D721Med (cell line): ENCODE measurements at places on chromosomes 5 and 9.

DNA sequence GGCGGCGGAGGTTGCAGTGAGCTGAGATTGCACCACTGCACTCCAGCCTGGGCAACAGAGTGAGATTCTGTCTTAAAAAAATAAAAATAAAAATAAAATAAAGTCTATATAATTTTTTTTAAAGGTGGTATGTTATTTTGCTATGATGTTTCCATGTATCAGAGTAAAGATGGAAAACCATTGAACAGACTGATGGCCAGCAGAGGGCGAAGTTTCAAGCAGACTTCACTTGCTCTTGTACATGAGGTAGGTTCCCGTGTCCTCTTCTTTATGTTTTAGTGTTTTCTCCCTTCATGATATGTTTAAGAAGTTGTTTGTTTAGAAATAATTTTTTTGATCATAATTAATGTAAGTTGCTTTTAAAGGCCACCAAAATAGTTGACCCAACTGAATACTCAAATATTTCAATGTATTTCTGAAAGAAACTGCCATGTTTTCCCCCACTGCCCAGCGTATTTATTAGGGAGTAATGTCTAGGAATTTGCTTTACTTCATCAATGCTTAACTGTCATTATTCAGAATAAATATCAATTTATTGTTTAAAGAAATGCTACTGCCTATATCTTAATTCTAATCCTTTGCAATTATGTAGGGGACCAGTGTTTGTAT, 146.4 kb downstream of the HACD4 start:
- no peak for DNase-seq

- DNase-seq: no peak
These were observed 32.8 kb downstream of the TUT7 start for GRCh38 chr9:86321373-86321772.

DNA sequence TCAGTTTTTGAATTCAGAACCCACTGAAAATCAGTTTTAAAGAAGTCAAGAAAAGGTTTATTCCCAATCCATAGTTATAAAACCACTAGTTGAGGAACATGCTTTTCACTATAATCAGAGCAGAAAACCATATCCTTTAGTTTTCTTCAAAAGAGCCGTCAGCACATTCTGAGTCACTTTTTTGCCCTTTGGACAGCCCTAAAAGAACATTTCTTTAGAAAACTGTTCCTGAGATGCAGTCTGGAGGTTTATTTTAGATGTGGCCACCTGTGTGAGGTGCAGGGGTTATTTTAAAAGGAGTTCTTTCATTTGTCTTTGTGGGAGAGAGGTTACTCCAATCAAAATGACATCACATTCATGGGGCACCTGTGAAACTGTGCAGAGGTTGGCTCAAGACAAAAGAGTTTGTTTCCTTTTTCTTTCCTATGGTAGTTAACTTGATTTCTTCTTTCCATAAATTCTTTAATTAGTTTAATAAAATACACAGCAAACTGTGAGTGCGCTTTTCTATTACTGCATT, 221.6 kb upstream of the RPS23 start:
- DNase-seq: no peak

DNA sequence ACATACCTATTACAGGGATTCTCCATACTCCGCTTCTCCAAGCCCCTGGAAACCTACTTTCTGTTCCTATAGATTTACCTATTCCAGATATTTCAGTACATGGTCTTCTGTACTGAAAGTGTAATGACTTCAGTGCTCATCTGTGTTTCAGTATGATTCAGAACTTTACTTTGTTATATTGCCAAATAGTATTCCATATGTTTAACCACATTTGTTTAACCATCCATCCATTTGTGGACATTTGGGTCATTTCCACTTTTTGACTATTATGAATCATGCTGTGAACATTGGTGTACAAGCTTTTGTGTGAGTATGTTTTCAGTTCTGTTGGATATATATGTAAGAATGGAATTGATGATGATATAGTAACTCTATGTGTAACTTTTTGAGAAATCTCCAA, 188.9 kb downstream of the PDZD2 start:
- DNase-seq: no peak

GRCh38 chr9:136691316-136692184, 4.3 kb upstream of the AGPAT2 start:
- DNase-seq: no peak

GRCh38 chr9:110185806-110186205, 22.2 kb downstream of the C9orf152 start:
- no peak for DNase-seq

DNA sequence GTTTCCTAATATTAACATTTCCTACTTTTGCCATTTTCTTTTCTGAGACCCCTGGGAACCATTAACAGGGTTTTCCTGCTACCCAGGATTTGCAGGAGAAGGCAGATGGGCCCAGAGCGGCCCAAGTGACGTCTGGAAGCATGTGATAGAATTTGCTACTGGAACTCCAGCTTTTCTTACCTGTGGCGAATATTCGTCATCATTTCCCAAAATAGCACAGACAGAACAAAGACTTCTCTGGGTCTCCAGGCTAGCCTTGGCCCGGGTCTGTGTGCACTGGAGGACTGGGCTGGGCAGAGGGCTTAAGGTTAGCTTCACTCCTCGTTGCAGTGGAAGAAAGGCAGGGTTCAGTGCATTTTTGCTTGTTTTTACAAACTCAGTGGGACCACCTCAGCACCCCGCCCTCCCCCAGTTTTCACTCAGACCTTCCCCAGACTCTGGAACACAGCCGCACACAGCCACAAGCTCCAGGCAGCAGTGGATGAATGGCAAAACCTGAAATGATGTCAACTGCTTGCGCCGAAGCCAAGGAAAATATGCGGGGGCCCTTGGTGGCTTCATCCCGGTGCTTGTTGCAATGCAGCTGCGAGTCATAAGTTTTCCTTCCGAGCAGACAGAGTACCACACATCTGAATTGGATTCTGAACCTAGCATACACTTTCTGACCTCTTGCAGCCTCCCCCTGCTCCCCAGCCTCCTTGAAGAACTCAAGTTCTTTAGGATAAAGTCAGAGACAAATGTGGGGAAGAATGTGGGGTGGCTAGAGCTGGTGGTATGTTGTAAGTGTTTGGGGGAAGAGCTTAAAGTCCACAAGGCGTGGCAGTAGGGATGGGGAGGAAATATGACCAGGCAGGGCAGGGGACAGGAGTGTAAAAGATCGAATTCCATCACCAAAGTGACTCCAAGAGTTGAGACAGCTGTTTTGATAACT, 586.0 kb downstream of the CCDC171 start:
- no peak for DNase-seq

- DNase-seq: no peak
These were observed 133.4 kb downstream of the SUSD1 start for GRCh38 chr9:112041536-112042243.

- no peak for DNase-seq
These were observed 273.1 kb downstream of the GABRB2 start for GRCh38 chr5:161273410-161273809.

- no peak for DNase-seq
These were observed 32.9 kb upstream of the MAN2A1 start for GRCh38 chr5:109656829-109657228.

DNA sequence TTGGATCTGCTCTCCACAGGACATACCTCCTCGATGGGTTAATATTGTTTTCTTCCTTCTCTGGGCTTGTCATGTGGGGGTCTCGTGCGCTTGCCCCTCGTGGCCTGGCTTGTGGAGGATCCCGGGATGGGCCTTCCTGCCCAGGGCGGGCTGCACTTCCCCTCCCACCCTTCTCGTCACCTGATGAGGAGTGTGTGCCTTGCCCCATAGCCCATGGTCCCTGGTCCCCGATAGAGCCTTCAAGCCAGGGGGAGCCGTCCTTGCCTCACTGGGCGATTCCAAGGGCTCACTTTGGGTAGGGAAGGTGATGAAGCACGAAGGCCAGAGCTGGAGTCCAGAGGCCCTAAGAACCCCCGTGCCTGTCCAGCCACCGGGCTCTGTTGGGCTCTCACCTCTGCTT, 28.7 kb downstream of the DYNC2I2 start:
- DNase-seq: no peak

GRCh38 chr9:89597711-89598362, 7.0 kb upstream of the GADD45G start:
- DNase-seq: no peak

- DNase-seq: no peak
These were observed 700 bp downstream of the SKP2 start for GRCh38 chr5:36152324-36153297.

GRCh38 chr5:5645198-5645597, 222.7 kb downstream of the ICE1 start:
- DNase-seq: no peak

GRCh38 chr9:77899679-77900354, 131.8 kb downstream of the GNAQ start:
- DNase-seq: no peak
